ENCODE measurements at places on chromosomes 3 and 15. TPM values are rescaled to one million over a fixed set of nuclear protein-coding genes. Genes with fewer than 3 reads are reported as not detected.

ITGA11 gene
- 81.1 TPM for total RNA-seq

P2RY14 gene
- 0.41 TPM for total RNA-seq

PDZRN3 gene
- 40.5 TPM for total RNA-seq

SORD gene
- total RNA-seq: 9.8 TPM

CSTA gene
- total RNA-seq: 15.2 TPM

GOLGA8T gene
- not detected for total RNA-seq

ENTPD3 gene
- total RNA-seq: 0.36 TPM

SYNPR gene
- total RNA-seq: not detected

LMAN1L gene
- total RNA-seq: not detected

GOLGA8K gene
- total RNA-seq: not detected

LOXL1 gene
- total RNA-seq: 53.4 TPM

TMEM40 gene
- not detected for total RNA-seq
